ENCODE measurements at places on chromosomes 1 and 21.

- no peak overlapping the region for H3K27ac ChIP-seq
- H3K4me3 ChIP-seq = no peak overlapping the region
- no peaks in the 10 kb centered on the region for H3K4me1 ChIP-seq
- no peaks in the 10 kb centered on the region for H3K27me3 ChIP-seq
These were observed 153.9 kb upstream of the GREM2 start for GRCh38 chr1:240765732-240766363.

GRCh38 chr1:8364528-8365442 lies 46.9 kb downstream of the SLC45A1 start:
- no peak overlapping the region for H3K27ac ChIP-seq
- peaks cover 7% of the 10 kb centered on the region for H3K36me3 ChIP-seq
- H3K27me3 ChIP-seq = no peaks in the 10 kb centered on the region

DNA sequence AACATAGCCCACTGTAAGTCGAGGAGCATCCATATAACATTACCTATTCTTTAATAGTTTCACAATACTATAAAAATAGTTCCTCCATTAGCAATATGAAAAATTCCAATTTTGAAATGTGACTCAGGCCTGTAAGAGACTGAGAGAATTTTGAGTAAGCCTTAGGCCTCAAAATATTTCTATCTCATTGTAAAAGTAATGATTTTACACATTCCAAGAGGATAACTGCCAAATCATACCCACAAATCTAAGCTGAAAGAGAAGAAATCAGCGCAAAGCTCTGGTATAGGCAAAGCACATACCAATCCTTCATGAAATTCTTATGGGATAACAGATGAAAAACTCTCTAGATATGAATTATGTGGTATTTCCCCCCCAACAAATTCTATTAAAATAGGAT lies 144.1 kb downstream of the CDC42BPA start:
- no peak for DNase-seq
- no peaks in the 10 kb centered on the region for H3K4me1 ChIP-seq
- peaks cover 5% of the 10 kb centered on the region for H3K27me3 ChIP-seq
- H3K36me3 ChIP-seq = no peaks in the 10 kb centered on the region

DNA sequence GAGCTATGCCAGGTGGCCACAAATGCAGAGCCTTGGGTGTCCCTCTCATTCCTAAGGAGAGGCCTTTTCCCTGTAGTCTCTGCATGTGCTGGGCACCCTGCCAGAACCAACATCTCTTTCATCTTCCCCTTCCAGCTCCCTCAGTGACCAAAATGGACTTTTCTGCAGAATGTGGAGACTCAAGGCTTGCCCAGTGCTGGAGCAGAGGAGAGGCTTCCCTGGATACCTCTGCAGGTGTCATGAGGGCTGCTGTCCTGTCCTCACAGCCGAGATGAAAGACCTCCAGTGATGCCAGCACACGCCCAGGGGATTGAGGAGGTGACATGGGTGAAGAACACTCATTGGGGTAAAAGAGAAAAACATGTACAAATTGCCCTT lies 347.0 kb upstream of the AJAP1 start:
- no peak overlapping the region for H3K27ac ChIP-seq
- H3K36me3 ChIP-seq = no peaks in the 10 kb centered on the region
- DNase-seq = no peak
- no peaks in the 10 kb centered on the region for H3K27me3 ChIP-seq
- H3K4me3 ChIP-seq = no peak overlapping the region

- H3K36me3 ChIP-seq = no peaks in the 10 kb centered on the region
- H3K27ac ChIP-seq = peak overlapping the region; percentile 2
- H3K4me3 ChIP-seq = no peak overlapping the region
- DNase-seq = no peak
These were observed 35.0 kb downstream of the BATF3 start for GRCh38 chr1:212664409-212665199.

DNA sequence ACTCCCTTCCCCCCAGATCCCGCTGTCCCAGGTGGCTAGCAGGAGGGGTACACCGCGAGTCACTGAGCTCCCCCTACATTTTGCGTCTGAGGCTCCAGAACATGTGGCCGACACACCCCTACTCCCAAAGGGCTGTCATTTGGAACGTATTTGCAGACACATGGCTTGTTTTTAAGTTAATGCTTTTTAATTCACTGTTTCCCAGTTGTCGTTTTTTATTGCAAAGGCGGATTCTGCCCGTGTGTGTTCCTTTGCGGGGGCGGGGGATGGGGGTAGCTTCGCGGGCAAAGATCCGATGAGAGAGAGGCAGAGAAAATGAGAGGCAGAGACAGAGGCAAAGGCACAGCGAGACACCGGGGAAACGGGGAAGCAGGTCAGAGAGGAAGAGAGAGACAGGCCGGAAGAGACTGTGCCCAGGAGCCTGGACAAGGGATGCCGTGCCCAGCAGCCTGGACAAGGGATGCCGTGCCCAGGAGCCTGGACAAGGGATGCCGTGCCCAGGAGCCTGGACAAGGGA lies 270.2 kb downstream of the FOXD2 start:
- no peak for DNase-seq
- peaks cover 8% of the 10 kb centered on the region for H3K4me1 ChIP-seq
- H3K27ac ChIP-seq = no peak overlapping the region
- H3K4me3 ChIP-seq = no peak overlapping the region
- H3K36me3 ChIP-seq = no peaks in the 10 kb centered on the region

DNA sequence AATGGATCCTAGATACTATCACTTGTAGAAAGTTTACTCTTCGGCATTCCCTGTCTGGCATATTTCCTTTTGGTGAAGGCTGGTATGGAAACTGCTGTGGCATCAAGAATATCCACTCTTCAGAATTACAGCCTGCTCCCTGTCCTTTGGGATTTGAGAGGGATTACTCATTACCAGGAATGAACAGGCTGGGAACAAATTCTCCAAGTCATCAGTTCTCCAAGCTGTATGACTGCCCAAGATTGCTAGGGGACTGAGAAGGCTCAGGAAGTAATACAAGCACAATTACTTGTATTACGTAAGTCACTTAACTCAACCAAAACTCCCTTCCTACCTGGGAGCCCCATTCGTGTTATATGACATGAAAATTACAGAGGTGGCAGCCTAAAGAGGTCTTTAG lies 49.6 kb downstream of the CD58 start:
- no peaks in the 10 kb centered on the region for H3K27me3 ChIP-seq
- DNase-seq = no peak
- peaks cover 22% of the 10 kb centered on the region for H3K36me3 ChIP-seq
- H3K4me1 ChIP-seq = peaks cover 11% of the 10 kb centered on the region
- H3K27ac ChIP-seq = no peak overlapping the region
- no peak overlapping the region for H3K4me3 ChIP-seq

DNA sequence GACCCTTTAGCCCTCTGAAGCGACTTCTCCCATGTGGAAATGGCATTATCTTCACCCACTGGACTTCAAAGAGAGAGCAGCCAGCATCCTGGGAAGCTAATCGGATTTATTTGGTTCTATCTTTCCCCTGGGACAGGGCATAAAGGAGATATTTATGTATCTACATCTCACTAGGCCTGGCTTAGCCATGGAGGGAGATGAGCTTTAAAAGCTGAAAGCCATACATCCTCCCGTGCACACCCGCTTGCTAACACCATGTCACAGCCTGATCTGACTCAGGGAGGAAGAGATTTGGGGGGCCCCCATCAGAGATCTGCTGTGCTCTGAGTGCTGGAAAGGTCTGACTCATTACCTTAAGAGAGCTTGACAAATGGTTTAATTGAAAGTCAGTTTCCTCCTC lies 155.9 kb downstream of the PLXNA2 start:
- H3K36me3 ChIP-seq = no peaks in the 10 kb centered on the region
- peaks cover 14% of the 10 kb centered on the region for H3K4me1 ChIP-seq
- no peak overlapping the region for H3K4me3 ChIP-seq
- DNase-seq = no peak

DNA sequence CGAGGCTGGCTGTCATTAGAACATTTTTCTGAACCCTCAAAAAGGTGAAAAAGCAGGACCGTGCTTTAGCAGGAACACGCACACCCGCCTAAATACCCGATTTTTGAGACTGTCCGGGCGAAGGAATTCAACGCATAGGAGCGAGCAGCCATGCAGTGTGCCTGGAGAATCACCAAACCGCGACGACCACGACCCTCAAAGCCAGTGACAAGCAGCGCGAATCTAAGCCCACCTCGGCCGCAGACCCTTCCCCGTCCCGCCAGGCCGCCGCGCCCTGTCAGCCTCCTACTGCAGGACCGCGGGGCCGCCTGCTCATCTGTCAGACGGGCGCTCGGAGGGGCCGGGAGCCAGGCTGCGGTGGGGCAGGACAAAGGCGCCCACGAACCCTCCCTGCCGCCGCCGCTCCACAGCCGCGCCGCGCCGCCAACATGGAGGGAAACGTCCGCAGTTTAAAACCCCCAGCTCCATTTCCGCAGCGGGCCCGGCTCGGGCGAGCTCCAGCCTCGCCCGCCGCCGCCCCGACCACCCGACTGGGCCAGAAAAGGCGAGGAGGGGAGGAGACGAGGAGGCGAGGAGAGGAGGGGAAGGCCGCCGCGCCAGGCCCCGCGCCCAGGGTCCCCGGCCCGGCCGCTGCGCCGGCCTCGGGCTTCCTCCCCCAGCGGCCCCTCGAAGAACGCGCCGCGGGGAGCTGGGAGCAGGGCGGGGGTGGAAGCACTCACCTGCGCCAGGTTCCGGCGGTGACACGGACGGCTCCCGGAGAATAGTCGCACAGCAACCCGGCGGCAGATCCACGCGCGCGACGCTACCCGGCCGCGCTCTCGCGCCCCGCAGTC lies at the start of gene LBR:
Gene LBR (minus strand): TSS at position 804 of the 833 bp plus-strand sequence. CDS start 3,963 bp downstream, outside the sequence.
- no peaks in the 10 kb centered on the region for H3K27me3 ChIP-seq
- H3K36me3 ChIP-seq = peaks cover 11% of the 10 kb centered on the region

GRCh38 chr1:17149771-17150170 lies 30.5 kb upstream of the PADI2 start:
- no peaks in the 10 kb centered on the region for H3K4me1 ChIP-seq
- peaks cover 13% of the 10 kb centered on the region for H3K36me3 ChIP-seq
- H3K4me3 ChIP-seq = no peak overlapping the region
- H3K27ac ChIP-seq = no peak overlapping the region

DNA sequence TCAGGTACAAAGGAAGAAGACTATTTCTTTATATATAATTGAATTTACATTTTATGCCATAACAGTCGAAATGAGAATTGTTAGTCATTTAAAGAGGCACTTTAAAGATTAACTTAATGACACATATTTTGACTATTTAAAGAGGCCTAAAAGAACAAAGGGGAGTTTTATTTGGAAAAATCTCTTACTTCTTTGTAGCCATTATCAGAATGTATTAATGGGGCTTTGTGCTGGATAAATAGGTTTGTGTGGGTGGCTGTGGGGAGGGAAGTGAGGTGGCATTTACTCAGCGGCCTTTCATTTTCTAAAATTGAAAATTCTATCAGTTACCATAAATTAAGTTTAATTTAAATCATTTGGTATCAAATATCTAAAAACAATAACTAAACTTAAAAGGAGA lies 462.2 kb upstream of the CXADR start:
- H3K27me3 ChIP-seq = no peaks in the 10 kb centered on the region
- no peaks in the 10 kb centered on the region for H3K4me1 ChIP-seq
- no peak overlapping the region for H3K4me3 ChIP-seq
- H3K27ac ChIP-seq = no peak overlapping the region
- no peaks in the 10 kb centered on the region for H3K36me3 ChIP-seq
- DNase-seq = no peak

DNA sequence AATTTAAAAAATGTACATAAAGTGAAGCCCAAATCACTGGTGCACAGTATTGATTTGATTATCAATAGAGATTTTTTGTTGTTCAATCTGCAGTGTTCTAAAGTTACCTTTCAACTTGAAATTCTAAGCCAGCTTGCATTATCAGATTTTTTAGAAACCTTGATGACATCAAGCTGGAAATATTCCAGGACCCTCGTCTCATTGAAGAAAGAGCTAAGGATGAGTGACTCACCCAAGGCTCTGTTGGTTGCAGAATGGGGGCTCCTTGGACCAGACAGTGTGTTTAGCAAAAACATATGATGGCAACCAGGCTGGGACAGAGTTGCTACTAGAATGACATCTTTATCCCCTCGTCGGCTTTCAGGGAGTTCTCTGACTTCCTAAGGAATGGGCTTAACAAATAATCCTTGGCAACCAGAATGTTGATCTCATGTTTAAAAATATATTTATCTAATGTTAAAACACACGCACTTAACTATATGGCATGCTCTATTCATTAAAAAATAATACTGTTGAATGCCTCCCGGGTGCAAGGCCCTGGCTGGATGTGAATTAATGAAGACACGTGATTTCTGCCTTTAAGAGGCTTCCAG lies 79.7 kb downstream of the RUNX3 start:
- no peak overlapping the region for H3K4me3 ChIP-seq
- H3K36me3 ChIP-seq = no peaks in the 10 kb centered on the region
- peaks cover 6% of the 10 kb centered on the region for H3K27me3 ChIP-seq

DNA sequence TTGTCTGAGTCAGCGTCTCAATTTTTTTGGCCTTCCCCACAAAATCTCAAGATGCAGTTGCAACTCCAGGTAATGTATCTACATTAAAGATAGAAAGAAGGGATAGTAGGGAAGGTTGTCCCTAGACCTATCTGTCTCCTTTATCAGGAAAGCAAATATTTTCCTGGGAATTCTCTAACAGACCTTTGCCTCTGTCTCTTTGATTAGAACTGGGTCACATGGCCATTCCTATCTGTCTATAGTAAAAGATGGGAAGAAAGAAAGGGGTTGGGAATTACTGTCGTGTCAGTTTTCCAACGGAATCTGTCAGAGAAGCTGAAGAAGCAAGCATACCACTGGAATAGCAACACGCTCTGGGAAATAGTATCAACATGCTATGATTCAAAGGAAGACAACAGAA lies 48.7 kb downstream of the ZNF326 start:
- DNase-seq = no peak
- no peaks in the 10 kb centered on the region for H3K36me3 ChIP-seq
- no peak overlapping the region for H3K4me3 ChIP-seq
- H3K27me3 ChIP-seq = no peaks in the 10 kb centered on the region

- peak overlapping the region; percentile 73 for H3K27ac ChIP-seq
- no peaks in the 10 kb centered on the region for H3K27me3 ChIP-seq
- H3K4me1 ChIP-seq = peaks cover 78% of the 10 kb centered on the region
- H3K36me3 ChIP-seq = peaks cover 24% of the 10 kb centered on the region
- H3K4me3 ChIP-seq = peak overlapping the region; percentile 94
- DNase-seq = no peak
These were observed 9.3 kb downstream of the MIER1 start for GRCh38 chr1:66933887-66934700.
